ENCODE measurements at places on chromosomes 5 and 9.

GRCh38 chr5:13427827-13428557 lies 516.5 kb downstream of the DNAH5 start:
- DNase-seq: no peak

GRCh38 chr5:151913425-151913824 lies 11.2 kb downstream of the GLRA1 start:
- DNase-seq: no peak

- DNase-seq: no peak
Measured at GRCh38 chr9:90064248-90064647, 459.4 kb downstream of the GADD45G start.

- DNase-seq: no peak
Measured at GRCh38 chr5:78182838-78183237, 111.7 kb downstream of the AP3B1 start.

- no peak for DNase-seq
Measured at GRCh38 chr5:127667926-127668325, 19.0 kb downstream of the CTXN3 start.

DNA sequence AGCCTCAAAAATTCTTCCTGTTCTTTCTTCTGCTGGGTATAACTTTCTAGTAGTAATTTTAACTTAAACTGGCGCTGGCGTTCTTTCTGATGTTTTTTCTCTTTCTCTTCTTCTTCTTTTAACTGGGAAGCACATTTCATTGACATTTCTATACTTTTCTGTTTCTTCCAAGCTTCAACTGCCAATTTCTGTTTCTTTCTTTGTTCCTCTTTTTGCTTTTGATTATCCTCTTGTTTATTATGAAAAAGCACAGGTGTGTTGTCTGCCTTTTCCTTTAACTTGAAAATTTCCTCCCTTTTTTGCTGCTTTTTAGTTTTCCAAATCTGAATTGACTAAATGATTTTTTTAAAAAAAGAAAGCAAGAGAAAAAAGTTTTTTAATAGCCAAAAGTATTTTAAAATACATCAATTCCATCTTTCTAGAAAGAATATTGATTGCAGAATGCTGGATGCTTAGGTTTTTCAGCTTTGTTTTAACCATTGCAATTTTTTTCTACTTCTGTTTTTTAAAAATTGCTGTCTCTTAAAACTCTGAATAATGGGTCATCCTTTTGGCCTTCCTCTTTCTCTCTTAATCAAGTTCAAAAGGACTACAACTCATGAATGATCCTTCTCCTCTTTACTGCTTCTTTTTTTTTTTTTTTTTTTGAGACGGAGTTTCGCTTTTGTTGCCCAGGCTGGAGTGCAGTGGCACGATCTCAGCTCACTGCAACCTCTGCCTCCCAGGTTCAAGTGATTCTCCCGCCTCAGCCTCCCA lies 8.8 kb upstream of the PGGT1B start:
- DNase-seq: no peak
